Neural progenitor cell (in vitro differentiated cells): ENCODE measurements at places on chromosomes 12 and 14. TPM values are rescaled to one million over a fixed set of nuclear protein-coding genes. Genes with fewer than 3 reads are reported as not detected.

DNA sequence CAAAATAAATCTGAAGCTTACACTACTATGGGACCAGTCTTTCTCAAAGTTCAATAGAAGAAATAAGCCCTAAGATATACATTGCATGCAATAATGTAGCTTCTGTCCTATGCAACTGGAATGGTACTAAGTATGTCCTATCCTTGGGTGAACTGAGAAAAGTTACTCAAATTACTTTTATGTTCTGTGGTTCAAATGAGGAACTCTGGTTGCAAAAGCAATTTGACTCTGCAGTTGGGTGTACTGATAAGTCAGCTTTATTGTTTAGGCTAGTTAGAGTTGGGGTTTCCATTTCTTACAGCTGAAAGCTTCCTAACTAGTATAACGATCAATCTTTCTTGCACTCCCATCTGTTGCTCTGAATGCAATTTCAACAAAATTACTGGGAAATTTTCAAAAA lies 29.2 kb downstream of the GPR135 start:
- no peak overlapping the region for H3K4me3 ChIP-seq
- no peak for DNase-seq
- no peaks in the 10 kb centered on the region for H3K4me1 ChIP-seq
- H3K36me3 ChIP-seq = no peaks in the 10 kb centered on the region
- H3K27me3 ChIP-seq = no peaks in the 10 kb centered on the region

DNA sequence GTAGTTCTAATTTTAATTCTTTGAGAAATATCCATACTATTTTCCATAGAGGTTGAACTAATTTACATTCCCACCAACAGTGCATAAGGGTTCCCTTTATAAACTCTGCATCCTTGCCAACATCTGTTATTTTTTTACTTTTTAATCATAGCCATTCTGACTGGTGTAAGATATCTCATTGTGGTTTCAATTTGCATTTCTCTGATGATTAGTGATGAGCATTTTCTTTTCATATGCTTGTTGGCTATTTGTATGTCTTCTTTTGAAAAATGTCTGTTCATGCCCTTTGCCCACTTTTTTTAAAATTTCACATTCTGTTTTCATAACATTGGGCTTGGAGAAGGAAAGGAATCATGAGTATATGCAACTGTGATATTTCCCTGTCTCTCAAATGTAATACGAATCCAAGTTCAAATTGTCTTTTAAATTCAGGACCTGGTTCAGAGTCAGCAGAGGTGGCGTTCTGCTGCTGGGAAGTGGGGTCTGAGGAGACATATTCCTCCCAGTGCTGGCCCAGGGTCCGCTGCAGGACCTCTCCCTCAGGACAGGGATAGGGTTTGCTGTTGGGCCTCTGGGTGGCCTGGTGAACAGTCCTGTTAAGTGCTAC lies 81.2 kb upstream of the ETV6 start:
- H3K4me3 ChIP-seq = no peak overlapping the region
- H3K36me3 ChIP-seq = no peaks in the 10 kb centered on the region
- no peaks in the 10 kb centered on the region for H3K4me1 ChIP-seq
- no peaks in the 10 kb centered on the region for H3K27me3 ChIP-seq

GRCh38 chr12:106078358-106079010 lies 60.3 kb downstream of the NUAK1 start:
- no peaks in the 10 kb centered on the region for H3K27me3 ChIP-seq
- no peak overlapping the region for H3K4me3 ChIP-seq
- peaks cover 29% of the 10 kb centered on the region for H3K4me1 ChIP-seq
- H3K36me3 ChIP-seq = no peaks in the 10 kb centered on the region

DNA sequence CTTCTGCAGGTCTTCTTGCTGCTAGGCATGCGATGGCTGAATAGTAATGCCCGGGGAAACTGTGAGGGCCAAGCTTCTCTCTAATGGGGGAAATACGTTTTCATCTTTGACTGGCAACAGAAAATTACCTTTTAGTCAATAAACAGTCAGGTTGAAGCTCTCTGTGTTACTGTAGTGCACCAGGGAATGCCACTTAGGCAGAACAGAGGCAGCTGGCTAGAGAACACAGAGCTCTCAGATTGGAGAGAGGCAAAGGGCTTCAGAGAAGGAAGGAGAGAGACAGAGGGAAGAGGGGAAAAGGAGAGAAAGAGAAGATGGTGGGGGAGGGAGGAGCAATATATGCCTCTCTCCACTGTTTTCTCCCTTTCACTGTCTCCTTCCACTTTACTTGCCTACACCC lies 6.7 kb downstream of the HSD17B6 start:
- H3K4me1 ChIP-seq = peaks cover 13% of the 10 kb centered on the region
- no peak overlapping the region for H3K27ac ChIP-seq
- no peaks in the 10 kb centered on the region for H3K36me3 ChIP-seq
- DNase-seq = no peak
- no peaks in the 10 kb centered on the region for H3K27me3 ChIP-seq
- H3K4me3 ChIP-seq = no peak overlapping the region

- DNase-seq = no peak
- H3K4me1 ChIP-seq = no peaks in the 10 kb centered on the region
- H3K27me3 ChIP-seq = no peaks in the 10 kb centered on the region
- H3K4me3 ChIP-seq = no peak overlapping the region
- no peaks in the 10 kb centered on the region for H3K36me3 ChIP-seq
- H3K27ac ChIP-seq = no peak overlapping the region
Observed at GRCh38 chr12:69056743-69057515, 124.0 kb upstream of the CPM start.

Gene ALDH6A1
- total RNA-seq = 52.0 and 64.0 TPM in 2 replicates

Gene CLBA1
- 8.5 and 10.8 TPM in 2 replicates for total RNA-seq

Gene ARMH4
- total RNA-seq = 23.0 and 29.0 TPM in 2 replicates
